OCI-M1 (cell line): ENCODE measurements at places on chromosomes 16 and 17.

- DNase-seq: peak; percentile 47
Measured at GRCh38 chr16:64051824-64052223, 1070.0 kb downstream of the CDH11 start.

GRCh38 chr16:35173295-35173694, 1713.9 kb downstream of the TP53TG3F start:
- DNase-seq: no peak

- no peak for DNase-seq
Measured at GRCh38 chr17:77748436-77748835, 210.1 kb upstream of the TNRC6C start.

GRCh38 chr16:66935314-66936011, at the start of gene CES2:
CES2 (plus strand) TSS chr16:66935516; CDS start chr16:66935636, 120 bp downstream.
- DNase-seq: no peak

DNA sequence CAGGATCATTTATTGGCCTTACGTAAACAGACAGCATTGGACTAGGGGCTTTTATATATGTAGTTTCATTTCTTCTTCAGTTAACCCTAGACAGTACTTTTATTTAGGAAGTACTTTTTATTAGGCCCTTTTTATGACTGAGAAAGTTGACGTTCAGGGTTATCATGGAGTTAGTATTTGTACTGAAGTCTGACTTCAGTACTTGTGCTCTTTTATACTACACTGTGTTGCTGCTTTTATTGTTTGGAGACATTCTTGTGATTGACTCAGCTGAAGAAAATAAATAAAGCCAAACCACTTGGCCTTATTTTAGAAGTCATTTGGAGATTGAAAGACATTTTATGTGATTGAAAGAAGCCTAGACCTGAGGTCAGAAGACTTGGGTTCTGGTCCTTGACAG, 6.9 kb downstream of the LIG3 start:
- DNase-seq: no peak

DNA sequence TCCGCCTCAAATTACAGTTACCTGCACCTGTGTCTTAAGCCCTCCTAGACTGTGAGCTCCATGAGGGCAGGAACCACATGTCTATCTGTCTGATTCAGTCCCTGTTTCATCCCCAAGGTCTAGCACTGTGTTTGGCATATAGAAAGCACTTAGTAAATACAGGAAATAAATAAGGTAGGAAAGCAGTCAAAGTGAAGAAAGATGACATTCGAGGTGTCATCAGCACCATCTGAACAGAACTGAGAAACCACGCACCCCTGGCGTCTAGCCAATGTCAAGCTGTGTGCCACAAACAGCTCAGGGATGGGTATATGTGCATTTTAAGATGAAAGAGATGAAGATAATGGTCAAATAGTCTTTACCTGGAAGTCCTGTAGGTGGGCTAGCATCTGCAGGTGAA, 79.6 kb upstream of the ATP2A3 start:
- DNase-seq: no peak

DNA sequence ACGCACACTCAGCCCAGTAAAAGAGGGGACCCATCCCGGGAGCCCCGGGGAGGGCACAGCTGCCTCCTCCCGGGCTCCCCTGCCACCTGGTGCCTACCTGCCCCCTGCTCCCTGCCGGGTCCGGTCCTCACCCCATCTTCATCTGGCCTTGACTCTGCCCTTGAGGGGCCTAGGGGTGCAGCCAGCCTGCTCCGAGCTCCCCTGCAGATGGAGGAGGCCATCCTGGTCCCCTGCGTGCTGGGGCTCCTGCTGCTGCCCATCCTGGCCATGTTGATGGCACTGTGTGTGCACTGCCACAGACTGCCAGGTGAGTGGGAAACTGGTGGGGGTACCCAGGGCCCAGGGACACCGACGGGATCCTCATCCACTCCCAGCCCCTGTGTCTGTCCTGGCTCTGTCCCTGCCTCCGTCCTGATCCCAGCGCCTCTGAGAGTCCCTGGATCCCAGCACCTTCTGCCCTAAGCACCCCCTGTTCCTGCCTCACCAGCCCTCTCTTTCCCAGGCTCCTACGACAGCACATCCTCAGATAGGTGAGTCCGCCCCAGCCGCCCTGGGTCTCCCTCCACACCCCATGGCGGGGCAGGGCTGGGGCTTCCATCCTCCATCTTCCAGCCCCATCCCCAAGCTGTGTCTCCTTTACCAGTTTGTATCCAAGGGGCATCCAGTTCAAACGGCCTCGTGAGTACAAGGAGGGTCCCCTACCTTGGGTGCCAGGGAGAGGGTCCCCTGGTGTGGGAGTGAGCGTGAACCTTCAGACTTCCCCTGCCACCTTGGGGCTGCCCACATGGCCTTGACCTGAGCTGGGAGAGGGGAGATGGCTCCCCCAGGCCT, 574 bp downstream of the LAT start:
- no peak for DNase-seq

DNA sequence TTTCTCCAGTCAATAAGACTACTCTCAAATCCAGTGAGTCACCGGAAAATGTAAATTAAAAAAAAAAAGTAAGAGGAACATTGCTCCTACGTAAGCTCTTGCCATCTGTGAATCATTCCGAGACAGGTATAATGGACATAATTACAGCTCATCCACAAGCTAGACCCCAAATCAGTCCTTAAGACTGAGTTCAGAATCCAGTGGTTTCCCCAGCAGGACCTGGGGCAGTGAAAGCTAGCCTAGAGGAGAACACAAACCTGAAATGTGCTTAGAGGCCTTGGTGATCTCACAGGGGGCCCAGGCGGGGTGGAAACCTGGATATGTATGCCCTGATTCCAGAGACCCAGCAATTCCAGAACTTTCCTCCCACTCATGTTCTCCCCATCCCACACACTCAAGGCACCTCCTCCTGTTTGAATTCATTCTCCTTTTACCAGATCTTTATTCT, 132.0 kb downstream of the COPRS start:
- no peak for DNase-seq

DNA sequence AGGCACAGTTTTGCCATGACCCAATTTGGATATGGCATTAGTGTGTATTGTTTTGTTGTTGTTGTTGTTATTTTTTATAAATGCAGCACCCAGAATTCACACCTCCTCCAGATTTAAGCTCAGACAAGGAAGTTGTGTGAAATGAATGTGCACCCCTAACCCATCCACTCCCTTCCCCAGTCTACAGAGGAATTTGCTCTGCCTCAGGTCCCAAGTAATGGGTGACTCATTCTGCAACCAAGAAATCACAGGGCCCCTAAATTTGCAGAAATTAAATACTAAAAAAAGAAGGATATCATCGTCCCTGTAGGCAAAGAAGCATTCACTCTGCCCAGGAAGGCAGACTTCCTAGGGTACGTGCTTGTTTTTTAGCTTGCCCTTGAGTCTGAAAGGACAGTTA, 62.3 kb downstream of the CLEC16A start:
- no peak for DNase-seq

GRCh38 chr17:22286337-22287041, 594.2 kb downstream of the KCNJ18 start:
- no peak for DNase-seq
